ENCODE measurements at places on chromosomes 12 and 14. TPM values are rescaled to one million over a fixed set of nuclear protein-coding genes. Genes with fewer than 3 reads are reported as not detected.

KRT3 gene
- total RNA-seq = not detected

KRT74 gene
- not detected for total RNA-seq

KIF5A gene
- 0.51 TPM for total RNA-seq

ANKRD33 gene
- total RNA-seq = under 0.01 TPM

NANOG gene
- not detected for total RNA-seq

EML5 gene
- 0.66 TPM for total RNA-seq

CCDC197 gene
- total RNA-seq = not detected

CLEC6A gene
- total RNA-seq = not detected

DNA sequence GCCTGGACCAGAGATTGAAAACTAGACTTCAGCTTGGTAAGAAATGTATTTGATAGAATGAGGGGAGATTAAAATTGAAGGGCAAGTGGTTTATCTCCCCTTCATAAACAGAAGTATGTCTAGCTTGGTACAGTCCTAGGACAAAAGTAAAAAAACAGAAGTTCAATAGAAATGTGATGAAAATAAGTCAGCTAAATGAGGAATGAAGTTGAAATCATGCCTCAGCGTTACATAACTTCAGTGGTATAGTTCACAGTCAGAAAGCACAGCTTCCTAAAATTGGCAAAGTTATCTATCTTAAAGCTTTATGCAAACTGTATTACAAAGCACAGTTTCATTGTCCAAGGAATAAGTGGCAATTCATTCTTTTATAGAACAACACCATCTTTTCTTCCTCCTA is 90.2 kb upstream of the SYT10 start:
- no peaks in the 10 kb centered on the region for H3K36me3 ChIP-seq
- no peaks in the 10 kb centered on the region for H3K27me3 ChIP-seq
- H3K4me1 ChIP-seq = no peaks in the 10 kb centered on the region
- no peak overlapping the region for H3K4me3 ChIP-seq
- H3K27ac ChIP-seq = no peak overlapping the region

GRCh38 chr14:102330806-102331205 is 11.3 kb downstream of the ZNF839 start:
- no peak overlapping the region for H3K4me3 ChIP-seq
- H3K36me3 ChIP-seq = peaks cover 9% of the 10 kb centered on the region
- H3K4me1 ChIP-seq = no peaks in the 10 kb centered on the region
- H3K27me3 ChIP-seq = no peaks in the 10 kb centered on the region

- H3K4me1 ChIP-seq = no peaks in the 10 kb centered on the region
- H3K27me3 ChIP-seq = no peaks in the 10 kb centered on the region
- H3K27ac ChIP-seq = no peak overlapping the region
- no peaks in the 10 kb centered on the region for H3K36me3 ChIP-seq
- DNase-seq = no peak
- H3K4me3 ChIP-seq = no peak overlapping the region
Measured at GRCh38 chr12:94834036-94834625, 169.4 kb downstream of the NDUFA12 start.

DNA sequence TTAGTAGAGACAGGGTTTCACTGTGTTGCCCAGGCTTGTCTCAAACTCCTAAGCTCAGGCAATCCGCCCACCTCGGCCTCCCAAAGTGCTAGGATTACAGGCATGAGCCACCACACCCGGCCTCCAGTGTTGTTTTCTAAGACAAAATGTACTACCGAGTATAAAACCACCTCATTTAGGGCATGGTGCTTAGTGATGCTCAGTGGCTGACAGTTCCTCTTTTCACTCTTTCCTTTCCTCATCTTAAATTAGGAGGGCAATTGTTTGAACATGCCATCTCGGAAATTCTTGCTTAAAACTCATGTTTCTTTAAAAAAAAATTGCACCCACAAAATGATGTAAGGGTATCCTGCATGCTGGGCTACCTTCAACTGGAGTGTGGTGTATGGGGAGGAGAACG is 89.0 kb downstream of the RFX4 start:
- H3K27ac ChIP-seq = no peak overlapping the region
- DNase-seq = no peak
- H3K36me3 ChIP-seq = no peaks in the 10 kb centered on the region
- H3K4me3 ChIP-seq = no peak overlapping the region

DNA sequence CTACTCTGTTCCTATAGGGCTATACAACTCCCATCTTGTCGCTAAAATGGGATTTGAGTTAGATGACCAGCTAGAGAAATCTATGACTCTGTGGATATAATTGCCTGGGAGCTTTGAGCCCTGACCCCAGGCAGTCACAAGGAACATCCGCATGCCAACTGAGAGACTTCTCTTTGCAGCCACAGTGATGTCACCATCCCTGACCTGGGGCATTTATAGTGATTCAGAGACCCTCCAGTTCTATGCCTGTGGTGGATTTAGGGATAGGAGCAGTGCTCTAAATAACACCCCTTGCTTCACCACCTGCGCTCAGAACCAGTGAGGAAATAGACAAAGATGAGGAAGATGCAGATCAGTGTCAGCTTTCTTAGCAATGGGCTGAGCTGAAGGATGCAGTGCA is 86.2 kb downstream of the RIN3 start:
- H3K27me3 ChIP-seq = no peaks in the 10 kb centered on the region
- H3K36me3 ChIP-seq = peaks cover 2% of the 10 kb centered on the region
- H3K4me1 ChIP-seq = peaks cover 20% of the 10 kb centered on the region
- no peak for DNase-seq
- H3K27ac ChIP-seq = peak overlapping the region; percentile 72

- no peaks in the 10 kb centered on the region for H3K27me3 ChIP-seq
- no peak for DNase-seq
- no peak overlapping the region for H3K4me3 ChIP-seq
- H3K27ac ChIP-seq = no peak overlapping the region
Measured at GRCh38 chr12:115828168-115828567, 449.3 kb downstream of the MED13L start.

GRCh38 chr14:68401317-68401716 is 391.6 kb downstream of the ZFP36L1 start:
- no peaks in the 10 kb centered on the region for H3K36me3 ChIP-seq
- DNase-seq = no peak
- no peak overlapping the region for H3K4me3 ChIP-seq
- H3K27me3 ChIP-seq = no peaks in the 10 kb centered on the region

DNA sequence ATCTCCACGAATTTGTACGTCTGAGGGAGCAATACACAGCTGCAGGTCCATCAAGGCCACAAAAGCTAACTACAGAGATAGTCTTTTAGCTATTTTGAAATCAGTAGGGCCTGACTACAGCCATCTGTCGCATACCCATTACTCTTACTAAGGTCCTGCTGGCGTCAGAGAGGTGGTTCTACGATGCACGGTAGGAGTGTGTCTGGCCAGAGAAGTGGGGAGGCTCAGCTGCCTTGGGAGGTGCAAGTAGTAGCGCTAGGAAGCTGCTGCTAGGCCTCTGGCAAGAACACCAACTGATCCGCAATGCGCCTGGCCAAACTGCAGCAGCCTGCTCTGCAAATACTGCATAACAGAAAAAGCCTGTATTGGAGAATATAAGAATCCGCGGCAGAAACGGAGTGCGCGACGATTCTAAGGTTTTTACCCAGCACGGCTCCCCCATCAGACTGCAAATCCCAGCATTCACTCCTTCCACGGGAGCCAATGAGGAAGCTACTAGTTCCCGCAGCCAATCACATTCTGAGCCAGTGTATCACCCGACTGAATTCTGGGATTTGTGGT is 743 bp upstream of the CAND1 start:
- H3K4me3 ChIP-seq = peak overlapping the region; percentile 68
- H3K36me3 ChIP-seq = no peaks in the 10 kb centered on the region
- no peaks in the 10 kb centered on the region for H3K27me3 ChIP-seq
- H3K27ac ChIP-seq = peak overlapping the region; percentile 98

DNA sequence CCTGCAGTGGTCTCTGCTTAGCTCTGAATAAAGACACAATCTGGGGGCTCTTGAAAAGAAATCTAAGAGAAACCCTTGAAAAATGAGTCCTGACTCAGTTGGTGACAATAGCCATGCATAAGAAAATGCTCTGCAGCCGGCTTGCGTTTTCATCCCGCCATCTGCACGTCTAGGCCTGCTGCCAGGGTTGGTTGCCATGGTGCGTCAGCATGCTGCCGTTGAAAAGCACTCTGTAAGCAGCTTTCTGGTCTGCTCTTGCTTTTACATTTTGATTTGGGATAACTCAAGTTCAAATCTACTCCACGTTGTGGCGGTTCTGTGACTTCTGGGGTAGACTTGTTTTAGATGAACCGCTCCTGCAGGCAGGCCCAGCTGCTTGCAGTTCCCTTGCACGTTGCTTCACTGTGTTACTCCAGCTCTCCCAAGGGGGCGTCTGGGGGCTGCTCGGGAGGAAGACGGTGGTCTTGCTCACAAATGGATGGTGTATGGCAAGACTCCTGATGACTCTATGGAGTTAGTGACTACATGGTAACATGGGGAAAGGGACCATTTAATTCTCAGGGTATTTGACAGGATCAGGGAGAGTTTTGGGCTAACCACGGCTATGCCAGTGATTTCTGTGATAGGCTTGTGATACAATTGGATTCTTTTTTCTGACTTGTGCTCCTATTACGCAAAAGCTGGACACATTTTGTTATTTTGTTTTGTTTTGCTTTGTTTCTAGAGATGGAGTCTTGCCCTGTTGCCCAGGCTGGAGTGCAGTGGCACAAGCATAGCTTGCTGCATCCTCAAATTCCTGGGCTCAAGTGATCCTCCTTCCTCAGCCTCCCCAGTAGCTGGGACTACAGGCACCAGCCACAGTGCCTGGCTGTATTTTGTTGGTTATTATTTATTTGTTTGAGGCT is 15.8 kb downstream of the WNT5B start:
- DNase-seq = peak; percentile 80
- peaks cover 13% of the 10 kb centered on the region for H3K4me1 ChIP-seq
- H3K27ac ChIP-seq = peak overlapping the region; percentile 80
- no peaks in the 10 kb centered on the region for H3K27me3 ChIP-seq
- H3K36me3 ChIP-seq = peaks cover 17% of the 10 kb centered on the region

DNA sequence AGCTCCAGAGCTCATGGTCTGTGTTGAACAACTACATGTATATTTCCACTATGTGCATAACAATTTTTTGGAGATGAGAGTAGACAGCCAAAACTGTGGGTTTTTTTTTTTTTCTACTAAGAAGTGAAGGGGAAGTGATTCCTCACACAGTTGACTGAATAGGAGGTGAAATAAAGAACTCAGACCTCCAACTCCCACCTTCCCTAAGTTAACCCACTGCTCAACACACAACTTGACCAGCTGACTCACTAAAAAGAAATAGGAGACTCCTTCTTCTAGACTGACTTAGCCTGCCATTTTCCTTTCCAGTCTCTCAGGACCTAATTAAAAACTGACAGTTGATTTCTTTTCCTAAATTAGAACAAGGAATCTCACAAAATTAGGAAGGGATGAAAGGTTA is 1.7 kb downstream of the M6PR start:
- DNase-seq = no peak
- no peak overlapping the region for H3K27ac ChIP-seq
- H3K4me3 ChIP-seq = peak overlapping the region; percentile 97

GRCh38 chr12:26467351-26467750 is 272.0 kb downstream of the SSPN start:
- no peaks in the 10 kb centered on the region for H3K4me1 ChIP-seq
- no peaks in the 10 kb centered on the region for H3K27me3 ChIP-seq
- DNase-seq = no peak

GRCh38 chr14:79576424-79576823 is 634.9 kb downstream of the DIO2 start:
- no peaks in the 10 kb centered on the region for H3K36me3 ChIP-seq
- no peak overlapping the region for H3K4me3 ChIP-seq
- H3K27ac ChIP-seq = no peak overlapping the region
- peak; percentile 79 for DNase-seq

GRCh38 chr12:26113181-26113654 is 11.6 kb downstream of the BHLHE41 start:
- no peaks in the 10 kb centered on the region for H3K27me3 ChIP-seq
- H3K27ac ChIP-seq = no peak overlapping the region
- peaks cover 2% of the 10 kb centered on the region for H3K4me1 ChIP-seq
- no peaks in the 10 kb centered on the region for H3K36me3 ChIP-seq

- H3K4me1 ChIP-seq = no peaks in the 10 kb centered on the region
- no peak overlapping the region for H3K27ac ChIP-seq
- H3K27me3 ChIP-seq = no peaks in the 10 kb centered on the region
- DNase-seq = no peak
- no peak overlapping the region for H3K4me3 ChIP-seq
Measured at GRCh38 chr12:52497975-52498374, 4.9 kb upstream of the KRT6A start.

DNA sequence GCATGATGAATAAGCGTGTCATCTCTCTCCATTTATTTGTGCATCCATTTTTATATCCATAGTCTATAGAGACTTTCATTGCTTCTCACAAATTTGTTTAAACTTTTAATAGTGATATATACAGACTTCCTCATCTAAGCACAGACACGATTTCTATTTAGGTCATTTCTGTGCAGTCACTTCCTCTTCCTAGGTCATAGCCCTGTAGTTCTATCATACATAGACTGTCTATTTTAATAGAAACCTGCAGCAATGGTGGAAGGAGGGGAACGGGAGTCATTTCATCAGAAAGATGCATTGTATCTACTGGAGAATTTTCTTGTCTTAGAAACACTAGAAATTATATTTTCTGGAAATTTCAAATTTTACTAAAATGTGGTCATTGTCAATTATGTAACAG is 133.4 kb upstream of the FGD4 start:
- no peaks in the 10 kb centered on the region for H3K4me1 ChIP-seq
- H3K4me3 ChIP-seq = no peak overlapping the region
- H3K27ac ChIP-seq = no peak overlapping the region
- no peak for DNase-seq
- no peaks in the 10 kb centered on the region for H3K27me3 ChIP-seq

DNA sequence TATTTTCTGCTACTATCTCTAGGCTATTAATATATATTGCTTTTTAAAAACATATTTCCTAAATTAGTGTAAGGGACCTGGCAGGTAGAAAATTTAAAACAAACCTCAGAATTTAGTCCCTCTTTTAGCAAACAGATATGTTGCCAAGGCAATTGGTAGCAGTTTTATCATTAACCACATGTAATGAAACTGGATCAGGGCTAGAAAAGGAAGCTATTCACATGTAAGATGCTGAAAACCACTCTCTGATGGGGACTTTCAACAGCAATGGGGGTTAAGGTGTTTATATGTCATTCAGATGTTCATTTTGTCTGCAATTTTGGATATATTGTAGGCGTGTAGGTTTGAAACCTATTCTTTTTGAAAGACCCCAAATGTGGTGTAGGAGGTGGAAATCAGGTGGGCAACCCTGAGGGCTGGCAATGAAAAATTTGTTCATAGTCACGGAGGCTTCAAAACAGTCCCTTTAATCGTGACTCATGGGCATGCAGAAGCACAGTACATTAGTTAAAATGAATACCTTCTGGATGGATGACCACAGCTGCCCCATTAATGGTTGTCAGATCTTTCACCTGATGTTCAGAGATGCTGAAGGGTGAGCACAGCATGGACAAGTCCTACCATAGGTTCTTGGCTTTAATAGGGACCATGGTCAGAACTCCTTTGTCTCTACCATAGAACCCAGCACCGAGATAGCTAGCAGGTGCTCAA is 5.9 kb upstream of the PKP2 start:
- no peaks in the 10 kb centered on the region for H3K27me3 ChIP-seq
- no peaks in the 10 kb centered on the region for H3K36me3 ChIP-seq
- H3K27ac ChIP-seq = no peak overlapping the region
- DNase-seq = no peak
- H3K4me3 ChIP-seq = no peak overlapping the region
- no peaks in the 10 kb centered on the region for H3K4me1 ChIP-seq
